ENCODE measurements at places on chromosomes 7 and 10. TPM values are rescaled to one million over a fixed set of nuclear protein-coding genes. Genes with fewer than 3 reads are reported as not detected.

DNA sequence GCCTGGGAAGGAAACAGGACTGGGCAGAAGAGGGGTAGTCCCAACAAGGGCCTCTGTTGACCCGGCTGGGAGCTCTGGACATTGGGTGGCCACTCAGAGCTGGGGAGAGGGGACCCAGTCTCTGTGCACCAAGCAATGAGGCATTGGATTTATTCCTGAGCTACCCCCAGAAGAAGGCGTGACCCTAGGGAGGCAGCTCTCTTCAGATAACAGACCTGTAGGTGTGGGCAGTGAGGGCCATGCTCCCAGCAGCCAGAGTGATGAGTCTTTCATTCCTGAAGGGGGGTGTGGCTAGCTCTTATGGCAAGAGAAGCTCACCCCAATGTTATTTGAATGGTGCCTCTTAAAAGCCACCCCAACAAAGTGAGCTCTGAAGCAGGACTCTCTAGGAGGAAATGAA, 20.4 kb downstream of the TEX36 start:
- H3K36me3 ChIP-seq = no peaks in the 10 kb centered on the region
- H3K4me1 ChIP-seq = no peaks in the 10 kb centered on the region
- no peak for DNase-seq
- no peaks in the 10 kb centered on the region for H3K27me3 ChIP-seq

DNA sequence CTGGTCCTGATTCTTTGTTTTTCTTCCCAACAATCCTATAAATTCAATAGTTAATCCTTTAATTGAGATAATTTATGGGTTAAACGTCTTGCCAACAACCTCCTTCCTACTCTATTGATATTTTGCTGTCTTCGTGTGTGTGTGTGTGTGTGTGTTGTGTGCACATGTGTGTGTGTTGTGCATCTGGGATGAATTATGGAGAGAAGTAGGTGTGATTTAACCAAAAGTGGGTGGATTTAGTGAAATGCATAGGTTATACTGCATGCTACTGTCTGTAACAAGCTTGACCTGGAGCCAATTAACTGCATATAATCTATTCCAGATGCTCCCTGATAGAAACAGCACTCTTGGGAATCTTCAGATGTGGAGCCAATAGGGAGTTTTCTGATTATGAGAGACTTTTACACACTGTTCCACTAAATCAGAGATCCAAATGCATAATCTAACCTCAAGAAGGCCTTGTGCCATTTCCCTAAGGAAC, 61.2 kb downstream of the SEMA3D start:
- H3K27ac ChIP-seq = no peak overlapping the region
- DNase-seq = no peak
- H3K4me1 ChIP-seq = no peaks in the 10 kb centered on the region
- H3K36me3 ChIP-seq = no peaks in the 10 kb centered on the region

DNA sequence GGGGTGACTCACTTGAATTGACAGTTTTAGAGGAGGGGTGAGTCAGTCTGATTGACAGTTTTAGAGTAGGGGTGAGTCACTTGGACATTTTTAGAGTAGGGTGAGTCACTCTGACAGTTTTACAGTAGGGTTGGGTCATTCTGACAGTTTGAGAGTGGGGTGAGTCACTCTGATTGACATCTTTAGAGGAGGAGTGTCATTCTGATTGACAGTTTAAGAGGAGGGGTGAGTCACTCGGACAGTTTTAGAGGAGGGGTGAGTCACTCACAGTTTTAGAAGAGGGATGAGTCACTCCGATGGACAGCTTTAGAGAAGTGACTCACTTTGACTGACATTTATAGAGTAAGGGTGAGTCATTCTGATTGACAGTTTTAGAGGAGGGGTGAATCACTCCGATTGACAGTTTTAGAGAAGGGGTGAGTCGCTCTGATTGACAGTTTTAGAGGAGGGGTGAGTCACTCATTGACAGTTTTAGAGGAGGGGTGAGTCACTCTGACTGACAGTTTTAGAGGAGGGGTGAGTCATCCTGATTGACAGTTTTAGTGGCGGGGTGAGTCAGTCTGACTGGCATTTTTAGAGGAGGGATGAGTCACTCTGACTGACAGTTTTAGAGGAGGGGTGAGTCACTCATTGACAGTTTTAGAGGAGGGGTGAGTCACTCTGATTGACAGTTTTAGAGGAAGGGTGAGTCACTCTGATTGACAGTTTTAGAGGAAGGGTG, 595.9 kb downstream of the DNAJB6 start:
- no peaks in the 10 kb centered on the region for H3K4me1 ChIP-seq
- H3K4me3 ChIP-seq = no peak overlapping the region
- DNase-seq = no peak
- no peaks in the 10 kb centered on the region for H3K36me3 ChIP-seq
- H3K27ac ChIP-seq = no peak overlapping the region

The CFTR gene
- total RNA-seq = not detected

DNA sequence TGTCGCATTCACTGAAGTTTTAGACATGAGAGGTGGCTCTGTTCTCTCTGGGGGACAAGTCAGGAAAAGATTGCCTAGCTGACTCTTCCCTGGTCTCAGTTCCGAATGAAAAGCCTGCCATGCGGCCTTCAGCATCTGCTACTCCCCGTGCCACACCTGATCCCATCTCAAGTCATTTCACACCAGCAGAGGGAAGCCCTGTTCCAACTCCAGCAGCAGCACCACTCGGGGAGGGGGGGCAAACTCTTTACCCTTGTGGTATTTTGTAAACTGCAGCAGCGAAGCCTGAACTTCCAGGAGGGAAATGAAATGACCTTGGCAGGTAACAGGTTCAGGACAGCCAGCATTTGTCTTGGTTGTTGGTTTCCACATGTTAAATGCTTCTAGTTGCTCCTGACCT, 13.8 kb downstream of the LRRC4 start:
- no peak overlapping the region for H3K4me3 ChIP-seq
- DNase-seq = no peak

The MTERF1 gene
- total RNA-seq = 4.0 TPM

The CRHR2 gene
- not detected for total RNA-seq

- no peak overlapping the region for H3K27ac ChIP-seq
- DNase-seq = no peak
- H3K27me3 ChIP-seq = no peaks in the 10 kb centered on the region
- H3K4me1 ChIP-seq = no peaks in the 10 kb centered on the region
Observed at GRCh38 chr7:140364819-140365218, 33.5 kb downstream of the SLC37A3 start.

The HOXA9 gene
- total RNA-seq = 20.0 TPM

DNA sequence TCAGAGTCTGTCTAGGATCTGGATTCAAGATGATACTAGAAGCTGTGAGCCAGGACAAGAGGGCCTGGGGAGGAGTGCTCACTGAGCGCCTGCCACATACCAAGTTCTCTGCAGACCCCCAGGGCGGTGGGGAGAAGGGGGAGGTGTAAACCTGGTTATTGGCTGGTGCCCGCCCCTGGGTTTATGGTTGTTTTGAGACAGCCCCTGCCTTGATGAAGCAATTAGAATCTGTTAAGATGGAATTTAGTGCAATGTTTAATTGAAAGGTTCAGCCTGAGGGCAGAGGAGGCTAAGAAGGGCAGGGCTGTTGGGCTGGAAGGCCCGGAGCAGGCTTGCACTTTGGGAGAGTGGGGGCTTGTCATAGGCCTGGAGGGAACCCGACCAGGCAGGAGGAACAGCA, 42.7 kb downstream of the PRF1 start:
- H3K4me1 ChIP-seq = peaks cover 9% of the 10 kb centered on the region
- no peak for DNase-seq
- no peak overlapping the region for H3K4me3 ChIP-seq
- H3K27ac ChIP-seq = no peak overlapping the region
- no peaks in the 10 kb centered on the region for H3K36me3 ChIP-seq

GRCh38 chr10:17951868-17952371, at the start of gene SLC39A12:
Gene SLC39A12 (plus strand): TSS chr10:17951918. CDS start chr10:17953277, 1,359 bp downstream.
- no peak within 1 kb of the TSS for H3K4me3 ChIP-seq
- H3K36me3 ChIP-seq = no peaks in the 10 kb centered on the region
- no peaks in the 10 kb centered on the region for H3K4me1 ChIP-seq
- no peaks in the 10 kb centered on the region for H3K27me3 ChIP-seq

GRCh38 chr7:786472-787255, 45.6 kb upstream of the SUN1 start:
- DNase-seq = peak; percentile 73
- no peak overlapping the region for H3K27ac ChIP-seq
- no peaks in the 10 kb centered on the region for H3K27me3 ChIP-seq
- no peak overlapping the region for H3K4me3 ChIP-seq

GRCh38 chr10:14705548-14706230, 69.0 kb downstream of the FAM107B start:
- DNase-seq = no peak
- no peak overlapping the region for H3K27ac ChIP-seq
- H3K4me1 ChIP-seq = no peaks in the 10 kb centered on the region
- no peaks in the 10 kb centered on the region for H3K36me3 ChIP-seq
- no peak overlapping the region for H3K4me3 ChIP-seq

The TRPV5 gene
- total RNA-seq = not detected

The TMEM178B gene
- 1.4 TPM for total RNA-seq

- no peaks in the 10 kb centered on the region for H3K4me1 ChIP-seq
- H3K27ac ChIP-seq = no peak overlapping the region
- no peaks in the 10 kb centered on the region for H3K36me3 ChIP-seq
- no peaks in the 10 kb centered on the region for H3K27me3 ChIP-seq
- DNase-seq = no peak
- H3K4me3 ChIP-seq = no peak overlapping the region
Observed at GRCh38 chr10:12925845-12926244, 75.7 kb downstream of the CCDC3 start.

DNA sequence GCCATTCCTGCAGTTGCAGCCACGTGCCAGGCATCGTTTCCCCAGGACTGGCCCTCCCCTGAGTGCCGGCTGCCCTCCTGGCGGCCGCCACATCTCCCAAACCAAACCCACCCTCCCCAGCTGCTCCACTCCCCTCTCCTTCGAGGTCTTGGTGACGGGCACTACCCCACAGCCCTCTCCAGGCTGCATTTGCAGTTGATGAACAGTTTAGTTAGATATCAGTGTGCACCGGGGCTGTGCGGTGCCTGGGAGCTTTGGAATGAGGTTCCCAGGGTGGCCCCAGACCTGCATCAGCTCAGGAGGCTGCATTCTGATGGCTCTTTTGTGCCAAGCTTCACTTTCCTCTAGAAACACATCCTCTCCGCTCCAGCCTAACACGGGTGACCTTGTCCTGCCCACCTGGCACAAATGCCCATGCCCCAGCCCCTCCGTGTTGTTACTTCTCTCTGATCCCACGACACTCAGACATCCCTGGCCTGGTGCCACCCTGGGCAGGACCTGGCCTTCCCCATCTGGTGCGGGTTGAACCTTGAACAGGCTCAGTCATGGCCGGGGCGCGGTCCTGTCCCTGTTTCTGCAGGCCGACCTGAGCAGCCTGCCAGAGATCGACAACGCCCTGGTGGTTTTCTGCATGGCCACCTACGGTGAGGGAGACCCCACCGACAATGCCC, 14.5 kb downstream of the TMEM120A start:
- no peaks in the 10 kb centered on the region for H3K27me3 ChIP-seq
- H3K36me3 ChIP-seq = peaks cover 57% of the 10 kb centered on the region
- H3K4me1 ChIP-seq = peaks cover 12% of the 10 kb centered on the region
- H3K27ac ChIP-seq = peak overlapping the region; percentile 29
- no peak overlapping the region for H3K4me3 ChIP-seq

- no peak overlapping the region for H3K4me3 ChIP-seq
- no peaks in the 10 kb centered on the region for H3K36me3 ChIP-seq
- no peaks in the 10 kb centered on the region for H3K27me3 ChIP-seq
- no peak for DNase-seq
- H3K4me1 ChIP-seq = peaks cover 53% of the 10 kb centered on the region
- peak overlapping the region; percentile 69 for H3K27ac ChIP-seq
Observed at GRCh38 chr10:77400033-77400432, 237.6 kb downstream of the KCNMA1 start.

DNA sequence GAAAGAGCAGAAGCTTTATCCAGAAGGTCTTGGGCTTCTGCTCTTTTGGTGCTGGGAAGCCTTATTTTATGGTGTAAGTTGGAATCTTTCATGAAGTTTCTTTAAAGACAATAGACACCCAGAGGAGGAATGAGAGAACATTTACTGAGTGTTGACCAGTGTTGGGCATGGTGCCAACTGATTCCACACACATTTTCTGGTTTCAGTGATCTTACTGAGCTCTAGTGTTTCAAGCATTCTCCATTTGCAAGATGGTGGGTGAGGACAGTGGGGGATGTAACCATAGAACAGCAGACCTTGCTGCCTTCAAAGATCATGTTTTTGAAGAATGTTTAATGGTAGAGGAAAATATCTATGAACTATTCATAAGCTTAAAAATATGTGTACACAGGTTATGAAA, 114.6 kb downstream of the LRMDA start:
- no peak overlapping the region for H3K27ac ChIP-seq
- no peaks in the 10 kb centered on the region for H3K36me3 ChIP-seq
- peaks cover 3% of the 10 kb centered on the region for H3K27me3 ChIP-seq
- no peak for DNase-seq
- H3K4me1 ChIP-seq = peaks cover 19% of the 10 kb centered on the region

The EBF3 gene
- 10.4 TPM for total RNA-seq

The ZNF316 gene
- total RNA-seq = 19.1 TPM

The GRB10 gene
- total RNA-seq = 88.6 TPM

- DNase-seq = no peak
- H3K27me3 ChIP-seq = no peaks in the 10 kb centered on the region
- peak overlapping the region; percentile 70 for H3K27ac ChIP-seq
- H3K36me3 ChIP-seq = no peaks in the 10 kb centered on the region
- peaks cover 41% of the 10 kb centered on the region for H3K4me1 ChIP-seq
- no peak overlapping the region for H3K4me3 ChIP-seq
Observed at GRCh38 chr10:61899069-61899531, 2.4 kb upstream of the ARID5B start.

- DNase-seq = no peak
- H3K4me1 ChIP-seq = peaks cover 36% of the 10 kb centered on the region
Observed at GRCh38 chr10:11176746-11177145, 159.1 kb downstream of the CELF2 start.

DNA sequence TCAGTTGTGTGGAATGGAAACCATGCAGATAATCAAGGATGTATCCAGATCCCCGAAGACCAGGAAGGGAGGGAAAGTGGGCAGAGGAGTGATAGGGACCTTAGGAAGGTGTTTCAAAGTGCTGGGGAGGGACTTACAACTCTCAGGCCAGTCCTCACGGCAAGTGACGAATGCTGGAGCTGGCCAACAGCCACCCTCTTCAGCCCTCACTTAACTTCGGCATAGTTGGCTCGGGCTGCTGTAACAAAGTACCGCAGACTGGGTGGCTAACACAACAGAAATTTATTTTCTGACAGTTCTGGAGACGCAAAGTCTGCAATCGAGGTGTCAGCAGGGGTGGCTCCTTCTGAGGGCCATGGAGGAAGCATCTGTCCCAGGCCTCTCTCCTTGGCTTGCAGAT, 265.9 kb upstream of the YAE1 start:
- H3K4me3 ChIP-seq = no peak overlapping the region
- H3K36me3 ChIP-seq = no peaks in the 10 kb centered on the region
- no peak for DNase-seq
- H3K27me3 ChIP-seq = no peaks in the 10 kb centered on the region
- no peaks in the 10 kb centered on the region for H3K4me1 ChIP-seq
- no peak overlapping the region for H3K27ac ChIP-seq

The TAC1 gene
- not detected for total RNA-seq

- no peak overlapping the region for H3K4me3 ChIP-seq
- H3K4me1 ChIP-seq = no peaks in the 10 kb centered on the region
- no peaks in the 10 kb centered on the region for H3K36me3 ChIP-seq
- no peak for DNase-seq
- H3K27ac ChIP-seq = no peak overlapping the region
Observed at GRCh38 chr10:84026821-84027257, 112.5 kb upstream of the GHITM start.

Data from gastrocnemius medialis (tissue), 4 donors.